Stimulated activated CD4-positive, alpha-beta T cell treated with anti-CD3 and anti-CD28 coated beads, TNF-alpha, amount 100 ng/mL, for 4 hours (primary cell): ENCODE measurements at places on chromosomes 7 and 10.

- no peak for DNase-seq
Observed at GRCh38 chr7:83629117-83629880, 19.6 kb downstream of the SEMA3E start.

DNA sequence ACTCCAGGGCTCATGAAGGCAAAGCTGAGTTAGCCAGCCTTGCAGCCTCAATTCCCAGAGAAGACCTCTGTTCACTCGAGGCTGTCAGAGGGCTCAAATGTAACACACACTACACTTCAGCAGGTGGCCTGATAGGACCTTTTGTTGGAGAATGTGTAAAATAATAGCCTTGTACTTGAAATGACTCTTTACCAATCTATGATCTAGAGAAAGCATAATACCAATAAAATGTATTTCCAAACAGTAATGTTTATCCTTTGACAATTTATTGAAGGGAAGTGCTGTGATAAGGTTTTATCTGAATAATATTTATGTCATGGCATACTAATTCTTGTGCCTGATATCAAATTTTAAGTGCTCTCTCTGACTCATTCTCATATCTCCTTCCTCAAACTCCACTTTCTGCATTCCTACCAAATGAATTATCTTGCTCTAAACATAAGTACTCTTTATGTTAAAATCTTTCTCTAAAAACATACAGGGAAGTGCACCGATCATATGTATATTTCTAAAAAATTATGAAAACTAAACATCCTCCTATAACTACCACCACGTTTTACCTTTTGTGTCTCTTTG, 20.9 kb downstream of the CYP3A7 start:
- no peak for DNase-seq

- DNase-seq, result no peak
Observed at GRCh38 chr7:155281398-155281969, 16.2 kb upstream of the INSIG1 start.

- no peak for DNase-seq
Observed at GRCh38 chr10:22410846-22411245, 65.5 kb downstream of the SPAG6 start.

DNA sequence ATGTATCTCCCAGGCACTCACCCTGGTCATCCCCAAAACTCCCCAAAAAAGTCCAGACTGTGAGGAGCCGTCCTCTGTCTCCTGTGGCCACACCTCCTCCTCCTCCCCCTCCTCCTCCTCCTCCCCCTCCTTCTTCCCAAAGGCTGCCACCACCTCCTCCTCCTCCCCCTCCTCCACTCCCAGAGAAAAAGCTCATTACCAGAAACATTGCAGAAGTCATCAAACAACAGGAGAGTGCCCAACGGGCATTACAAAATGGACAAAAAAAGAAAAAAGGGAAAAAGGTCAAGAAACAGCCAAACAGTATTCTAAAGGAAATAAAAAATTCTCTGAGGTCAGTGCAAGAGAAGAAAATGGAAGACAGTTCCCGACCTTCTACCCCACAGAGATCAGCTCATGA, 7.1 kb downstream of the LMOD2 start:
- DNase-seq, result no peak

DNA sequence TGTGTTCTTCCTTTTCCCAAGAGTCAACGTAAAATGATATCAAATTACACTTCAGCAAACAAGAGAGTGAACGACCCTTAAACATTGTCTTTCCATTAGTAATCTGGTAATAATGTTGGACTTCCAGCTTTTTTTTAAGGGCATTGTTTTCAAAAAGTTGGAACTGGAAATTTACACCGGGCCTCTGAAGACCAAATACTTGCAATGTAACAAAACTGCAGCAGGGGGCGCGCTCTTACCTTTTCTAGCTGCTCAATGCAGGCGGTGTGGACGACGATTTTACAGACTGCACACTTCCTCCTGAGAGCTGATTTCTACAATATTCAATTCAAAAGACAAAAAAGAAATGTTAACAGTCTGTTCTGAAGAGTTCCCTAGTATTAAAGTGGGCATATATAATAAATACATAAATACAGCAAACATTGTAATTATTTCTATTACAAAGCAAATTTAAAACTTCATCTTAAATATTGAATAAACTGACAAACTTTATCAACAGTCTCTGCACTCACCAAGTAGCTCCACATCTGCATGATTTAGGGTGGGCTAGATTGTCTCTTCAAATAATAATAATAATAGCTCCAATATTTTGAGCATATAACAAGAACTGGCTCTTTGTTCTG, 190.4 kb downstream of the DGKI start:
- DNase-seq, result no peak

GRCh38 chr10:126904818-126905701, at the start of gene DOCK1:
Gene DOCK1 (plus strand): TSS chr10:126905428. CDS start chr10:126905518, 90 bp downstream.
- DNase-seq, result no peak

- no peak for DNase-seq
Observed at GRCh38 chr10:17984056-17984455, 32.3 kb downstream of the SLC39A12 start.

DNA sequence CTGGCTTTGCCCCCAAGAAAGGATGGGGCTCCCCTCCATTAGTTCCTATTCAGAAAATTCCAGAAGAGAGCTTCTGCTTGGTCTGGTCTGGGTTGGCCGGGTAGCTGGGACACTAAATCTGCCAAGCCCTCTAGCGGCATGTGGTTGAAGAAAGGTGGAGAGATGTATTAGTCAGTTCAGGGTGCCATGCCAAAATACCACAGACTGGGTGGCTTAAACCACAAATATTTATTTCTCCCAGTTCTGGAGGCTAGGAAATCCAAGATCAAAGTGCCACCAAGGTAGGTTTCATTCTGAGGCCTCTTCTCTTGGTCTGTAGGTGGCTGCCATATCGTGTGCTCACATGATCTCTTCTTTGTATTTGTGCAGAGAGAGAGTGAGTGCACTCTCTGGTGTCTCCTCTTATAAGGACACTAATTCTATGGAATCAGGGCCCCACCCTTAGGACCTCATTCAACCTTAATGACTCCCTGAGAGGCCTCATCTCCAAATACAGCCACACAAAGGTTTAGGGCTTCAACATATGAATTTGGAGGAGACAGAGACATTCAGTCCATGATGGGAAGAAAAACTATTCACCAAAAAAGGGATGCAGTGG, 38.7 kb upstream of the MTPAP start:
- DNase-seq, result no peak

- DNase-seq, result no peak
Observed at GRCh38 chr10:53528974-53529373, 756.4 kb upstream of the MBL2 start.

- DNase-seq, result no peak
Observed at GRCh38 chr7:88842201-88842600, 46.7 kb upstream of the TEX47 start.

DNA sequence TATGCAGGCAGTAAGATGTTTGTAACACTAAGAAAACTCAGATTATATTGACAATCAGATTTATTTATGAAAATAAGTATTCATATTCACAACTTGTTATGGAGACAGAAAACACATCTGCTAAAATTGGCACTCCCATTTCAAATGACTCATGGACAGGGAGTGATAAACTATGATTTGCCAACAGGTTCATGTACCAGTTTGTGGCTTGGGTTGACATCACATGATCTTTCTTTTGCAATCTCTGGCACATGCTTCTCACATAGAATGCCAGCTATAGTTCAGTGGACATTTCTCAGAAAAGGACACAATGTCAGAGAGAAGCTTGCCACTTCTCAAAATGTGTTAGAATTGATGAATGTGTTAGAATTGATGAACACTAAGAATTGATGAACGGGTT, 663.2 kb upstream of the ANKRD30A start:
- DNase-seq, result no peak

- DNase-seq, result no peak
Observed at GRCh38 chr10:127033216-127034033, 128.2 kb downstream of the DOCK1 start.

DNA sequence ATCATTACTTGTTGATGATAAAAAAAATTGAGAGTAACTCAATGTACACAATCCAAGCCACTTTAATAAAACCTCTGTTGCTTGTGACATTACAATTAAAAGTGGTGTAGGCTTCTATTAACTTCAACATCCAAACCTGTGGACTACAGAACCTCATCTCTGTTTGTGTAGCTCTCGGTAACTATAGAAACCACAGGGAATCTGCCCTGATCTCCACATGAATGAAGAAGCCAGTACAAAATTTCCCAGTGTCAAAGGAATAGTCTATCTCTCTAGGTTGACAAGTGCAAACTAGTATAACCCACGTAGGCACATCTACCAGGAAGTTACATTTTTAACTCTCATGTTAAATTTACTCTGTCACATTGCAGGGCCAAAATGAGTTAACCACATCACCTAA, 204.3 kb downstream of the CHCHD3 start:
- DNase-seq, result no peak

GRCh38 chr7:142057101-142057500, 54.4 kb upstream of the MGAM2 start:
- DNase-seq, result no peak

DNA sequence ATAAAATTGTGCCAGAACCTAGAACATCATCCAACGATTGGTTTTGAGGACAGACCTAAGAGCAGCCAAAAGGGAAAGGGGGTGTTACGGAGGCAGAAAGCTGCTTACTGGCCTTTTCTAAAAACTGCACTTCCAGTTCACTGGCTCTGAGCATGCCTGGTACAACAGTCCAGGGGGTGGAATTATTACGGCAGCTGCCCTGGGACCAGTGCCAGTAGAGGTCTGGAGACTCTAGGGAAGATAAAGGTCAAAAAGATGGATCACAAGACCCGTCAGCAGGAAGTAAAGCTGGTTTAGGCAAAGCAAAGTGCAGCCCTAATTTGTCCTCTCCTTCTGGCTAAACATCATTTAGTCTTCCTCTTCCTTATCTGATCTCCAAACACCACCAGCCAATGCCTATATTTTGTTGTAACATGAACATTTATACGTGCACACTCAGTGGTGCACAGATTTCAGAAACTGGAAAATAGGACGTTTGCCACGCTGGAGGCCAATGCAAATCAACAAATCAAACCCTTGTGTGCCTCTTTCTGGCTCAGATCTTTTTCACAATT, 216.4 kb upstream of the DPP6 start:
- DNase-seq, result no peak

- DNase-seq, result no peak
Observed at GRCh38 chr7:146655928-146656797, 539.6 kb downstream of the CNTNAP2 start.

GRCh38 chr7:37920849-37921805, 687 bp downstream of the EPDR1 start:
- DNase-seq, result no peak

DNA sequence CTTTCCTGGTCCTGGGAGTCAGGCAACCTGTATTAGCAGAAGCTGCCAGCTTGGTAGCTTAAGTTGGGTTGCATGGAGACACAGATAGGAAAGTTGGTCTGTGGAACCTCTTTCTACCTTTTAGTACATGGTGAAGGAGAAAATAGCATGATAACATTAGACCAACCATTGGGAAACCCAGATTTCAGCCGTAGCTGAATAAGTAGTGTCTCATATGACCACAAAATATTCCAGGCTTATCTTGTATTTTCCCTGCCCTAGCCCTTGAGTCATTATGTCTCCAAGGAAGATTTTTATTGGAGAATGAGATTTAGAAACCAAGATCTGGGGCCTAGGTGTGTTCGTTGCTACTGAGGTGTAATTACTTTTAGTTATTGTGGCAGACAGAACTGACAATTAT, 67.2 kb downstream of the CCSER2 start:
- no peak for DNase-seq

DNA sequence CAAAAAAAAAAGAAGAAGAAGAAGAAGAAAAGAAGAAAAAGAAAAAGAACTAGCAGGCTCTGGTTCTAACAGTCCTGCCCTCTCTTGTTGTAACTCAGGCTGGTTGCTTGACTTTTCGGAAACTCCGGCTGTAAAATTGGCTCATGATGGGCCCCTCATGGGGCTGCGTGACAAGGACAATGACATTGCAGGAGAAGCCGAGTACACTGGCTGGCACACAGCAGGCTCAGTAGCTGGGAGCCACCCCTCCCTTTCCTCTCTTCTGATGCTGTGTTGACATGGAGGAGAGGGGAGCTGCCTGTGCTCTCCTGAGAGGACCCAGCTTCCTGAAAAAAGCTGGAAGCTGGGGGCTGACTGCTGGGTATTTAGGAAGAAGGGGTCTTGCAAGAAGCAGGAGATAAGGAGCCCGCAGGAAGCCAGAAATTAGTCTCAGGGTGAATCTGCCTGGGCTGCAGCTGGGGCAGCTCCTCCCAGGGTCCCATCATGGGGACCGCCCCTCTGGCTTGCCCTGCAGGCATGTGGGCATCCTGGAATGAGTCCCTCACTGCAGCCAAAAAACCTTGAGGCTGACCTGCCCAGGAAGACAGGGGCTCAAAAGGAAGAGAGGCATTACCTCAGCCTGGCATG, 14.6 kb upstream of the GPR26 start:
- DNase-seq, result no peak

- no peak for DNase-seq
Observed at GRCh38 chr7:55193245-55193644, 171.9 kb upstream of the LANCL2 start.

GRCh38 chr7:139889186-139889871, 60.3 kb downstream of the TBXAS1 start:
- no peak for DNase-seq

DNA sequence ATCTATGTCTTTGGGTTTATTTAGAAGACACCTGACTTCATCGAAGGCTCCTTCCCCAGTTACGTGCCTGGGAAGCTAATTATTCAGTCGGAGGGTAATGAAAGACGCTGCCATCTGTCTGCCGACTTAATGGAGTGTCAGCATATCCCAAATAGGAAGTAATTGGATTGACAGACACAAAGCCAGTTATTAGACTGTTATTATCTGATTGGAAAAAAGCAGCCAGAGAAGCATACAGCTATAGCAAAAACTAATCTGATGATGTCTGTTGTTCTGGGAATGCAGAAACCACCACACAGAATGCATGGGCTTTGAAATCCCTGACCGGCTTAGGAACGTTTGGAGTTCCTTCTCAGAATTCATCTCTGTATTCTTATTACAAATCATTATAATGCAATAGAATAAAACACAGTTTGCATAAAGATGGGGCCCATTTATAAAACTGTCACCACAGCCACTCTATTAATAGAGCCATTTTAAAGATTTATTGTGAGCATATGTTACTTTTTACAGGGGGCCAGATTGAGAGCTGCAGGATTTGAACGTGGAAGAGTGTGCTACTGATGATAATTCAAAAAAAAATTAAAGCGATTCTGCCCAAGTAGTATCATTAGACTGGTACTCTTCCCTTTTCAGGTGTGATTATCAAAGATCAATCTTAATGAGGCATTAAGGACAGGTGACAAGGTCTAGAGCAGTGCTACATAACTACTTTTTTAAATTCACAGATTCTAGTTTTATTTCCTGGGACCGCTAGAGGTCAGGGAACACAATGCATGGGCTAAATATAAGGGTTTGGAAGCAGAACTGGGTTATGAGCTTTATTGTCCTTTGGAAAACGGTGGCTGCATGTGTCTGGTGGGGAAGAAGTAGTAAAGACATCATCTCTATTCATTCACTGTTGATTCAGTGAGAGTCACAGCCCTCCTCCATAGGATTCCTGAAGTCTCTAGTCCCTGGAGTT, 330.1 kb upstream of the LRGUK start:
- DNase-seq, result no peak

- DNase-seq, result no peak
Observed at GRCh38 chr10:9038146-9038714, 983.7 kb downstream of the GATA3 start.

- DNase-seq, result no peak
Observed at GRCh38 chr10:89262086-89263051, 10.8 kb upstream of the LIPA start.

GRCh38 chr10:24303522-24304310, 94.8 kb downstream of the KIAA1217 start:
- no peak for DNase-seq
